ENCODE measurements at places on chromosomes 3 and 15. TPM values are rescaled to one million over a fixed set of nuclear protein-coding genes. Genes with fewer than 3 reads are reported as not detected.
A peak's percentile ranks its signal among the peaks of the same experiment; 100 is the strongest.

Gene GPR176
- 6.7 TPM for total RNA-seq

Gene MESP1
- 2.4 TPM for total RNA-seq

- no peaks in the 10 kb centered on the region for H3K4me1 ChIP-seq
- H3K4me3 ChIP-seq, result no peak overlapping the region
- H3K27ac ChIP-seq, result no peak overlapping the region
- no peaks in the 10 kb centered on the region for H3K27me3 ChIP-seq
- no peaks in the 10 kb centered on the region for H3K36me3 ChIP-seq
Measured at GRCh38 chr3:62229908-62230307, 143.4 kb downstream of the FEZF2 start.

DNA sequence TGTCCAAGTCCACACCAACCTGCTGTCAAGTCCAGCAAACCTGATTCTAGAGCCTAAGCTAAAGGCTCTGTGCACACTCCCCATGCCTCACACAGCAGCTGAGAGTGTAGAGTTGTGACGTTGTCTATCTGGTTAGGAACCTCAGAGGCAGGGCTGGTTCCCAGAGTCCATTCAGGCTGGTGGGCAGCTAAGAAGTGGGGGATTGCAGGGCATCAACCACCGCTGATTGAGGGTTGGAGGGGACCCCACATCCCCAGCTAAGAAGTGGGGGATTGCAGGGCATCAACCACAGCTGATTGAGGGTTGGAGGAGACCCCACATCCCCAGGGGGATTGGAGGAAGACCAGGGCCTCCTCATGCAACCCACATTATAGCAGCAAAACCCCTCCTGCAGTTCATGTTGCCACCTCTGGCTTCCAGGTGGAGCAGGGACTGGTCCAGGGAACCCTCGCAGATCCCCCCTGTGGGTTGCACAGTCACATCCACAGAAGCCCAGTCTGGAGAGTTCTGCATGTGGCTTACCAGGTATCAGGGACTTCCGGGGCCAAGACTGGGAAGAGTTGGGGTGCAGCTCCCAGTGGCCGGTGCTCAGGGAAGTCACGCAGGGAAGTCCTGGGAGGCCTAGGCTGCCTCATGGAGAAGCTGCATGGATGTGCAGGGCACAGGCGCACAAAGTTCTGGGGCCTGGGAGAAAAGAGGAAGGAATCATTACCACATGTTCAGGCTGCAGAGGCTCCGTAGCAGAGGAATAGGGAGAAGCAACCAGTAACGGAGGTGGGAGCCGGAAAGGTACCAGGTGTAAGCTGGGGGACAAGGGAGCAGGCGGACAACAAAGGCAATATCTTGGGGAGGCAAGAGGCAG is 71.4 kb upstream of the PCSK6 start:
- H3K27me3 ChIP-seq, result no peaks in the 10 kb centered on the region
- no peaks in the 10 kb centered on the region for H3K36me3 ChIP-seq
- DNase-seq, result peak; percentile 23
- H3K4me1 ChIP-seq, result no peaks in the 10 kb centered on the region
- no peak overlapping the region for H3K4me3 ChIP-seq
- H3K27ac ChIP-seq, result no peak overlapping the region

DNA sequence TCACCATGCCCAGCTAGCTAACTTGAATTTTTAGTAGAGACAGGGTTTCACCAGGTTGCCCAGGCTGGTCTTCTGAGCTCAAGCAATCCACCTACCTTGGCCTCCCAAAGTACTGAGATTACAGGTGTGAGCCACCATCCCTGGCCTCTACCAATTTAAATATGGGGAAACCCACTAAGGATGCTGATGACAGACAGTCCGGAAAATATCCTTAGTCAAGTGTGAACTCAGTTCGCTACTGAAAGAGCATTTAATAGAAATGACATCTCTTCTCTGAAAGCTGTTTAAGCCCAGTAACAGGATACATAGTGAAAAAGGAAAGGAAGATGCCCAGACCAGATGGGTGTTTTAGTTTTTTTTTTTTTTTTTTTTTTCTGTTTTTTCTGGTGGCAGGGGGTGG is 7.7 kb upstream of the GRAMD2A start:
- H3K27me3 ChIP-seq, result no peaks in the 10 kb centered on the region
- H3K27ac ChIP-seq, result no peak overlapping the region
- H3K4me3 ChIP-seq, result no peak overlapping the region
- no peaks in the 10 kb centered on the region for H3K4me1 ChIP-seq
- DNase-seq, result no peak
- peaks cover 100% of the 10 kb centered on the region for H3K36me3 ChIP-seq

Gene EEF1AKMT4
- total RNA-seq, result 2.1 TPM

Gene ALG3
- total RNA-seq, result 50.6 TPM

DNA sequence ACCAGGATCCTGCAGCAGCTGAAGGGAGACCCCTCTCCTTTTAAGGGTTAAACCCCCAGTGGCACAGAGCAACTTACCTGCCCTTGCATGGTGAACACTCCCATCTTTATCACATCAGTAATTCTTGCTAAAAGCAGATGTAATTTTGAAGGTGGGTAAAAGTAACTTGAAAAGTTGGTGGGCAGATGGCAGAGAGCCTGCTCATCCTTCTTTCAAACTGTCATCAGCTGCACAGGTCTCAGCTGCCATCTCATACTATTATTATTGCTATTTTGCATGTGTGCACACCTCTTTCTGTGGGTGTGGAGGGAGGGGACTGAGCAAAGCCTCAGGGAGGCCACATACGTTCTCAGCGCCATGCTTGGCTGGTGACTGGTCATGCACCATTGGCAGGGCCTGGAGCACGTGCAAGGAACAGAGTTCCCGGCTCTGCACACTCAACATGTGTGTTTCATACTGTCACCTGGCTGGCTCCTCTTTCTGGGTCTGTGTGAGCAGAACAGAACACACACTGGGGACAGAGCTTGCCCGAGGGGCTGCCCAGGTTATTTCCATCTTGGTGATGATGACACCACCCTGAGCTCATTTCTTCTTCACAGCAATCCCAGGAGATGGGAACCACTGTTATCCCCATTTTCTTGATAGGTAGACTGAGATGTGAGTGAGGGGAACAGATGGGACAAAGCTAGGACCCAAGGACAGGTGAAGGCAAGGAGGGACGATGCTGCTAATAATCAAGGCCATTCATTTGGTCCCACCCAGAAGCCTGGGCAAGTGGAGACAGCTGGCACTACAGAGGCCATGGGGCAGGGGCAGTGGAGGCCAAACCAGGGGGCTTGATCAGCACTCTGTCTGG is 95.8 kb upstream of the KLF13 start:
- no peaks in the 10 kb centered on the region for H3K4me1 ChIP-seq
- H3K4me3 ChIP-seq, result no peak overlapping the region
- DNase-seq, result no peak
- no peaks in the 10 kb centered on the region for H3K36me3 ChIP-seq
- H3K27me3 ChIP-seq, result no peaks in the 10 kb centered on the region

DNA sequence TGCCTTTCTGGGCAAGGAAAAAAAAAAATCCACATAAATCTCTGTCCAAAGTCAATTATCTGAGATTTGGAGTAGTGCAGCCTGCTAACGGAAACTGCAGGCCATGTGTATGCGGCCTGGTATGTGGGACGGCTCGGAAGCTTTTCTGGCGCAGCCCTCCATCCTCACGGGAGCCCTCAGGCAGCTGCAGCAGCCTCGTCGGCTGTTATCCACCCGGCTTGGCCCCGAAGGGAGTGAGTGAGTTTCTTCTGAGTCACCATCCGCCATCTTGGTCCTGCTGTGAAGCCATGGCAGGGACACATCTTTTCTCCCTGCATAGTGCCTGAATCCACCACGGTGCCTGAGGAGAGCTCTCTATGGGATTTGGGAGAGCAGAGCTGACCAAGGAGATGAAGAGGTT is 62.8 kb downstream of the POLR2M start:
- H3K4me1 ChIP-seq, result no peaks in the 10 kb centered on the region
- no peak overlapping the region for H3K4me3 ChIP-seq
- no peaks in the 10 kb centered on the region for H3K27me3 ChIP-seq
- no peaks in the 10 kb centered on the region for H3K36me3 ChIP-seq
- peak overlapping the region; percentile 52 for H3K27ac ChIP-seq

DNA sequence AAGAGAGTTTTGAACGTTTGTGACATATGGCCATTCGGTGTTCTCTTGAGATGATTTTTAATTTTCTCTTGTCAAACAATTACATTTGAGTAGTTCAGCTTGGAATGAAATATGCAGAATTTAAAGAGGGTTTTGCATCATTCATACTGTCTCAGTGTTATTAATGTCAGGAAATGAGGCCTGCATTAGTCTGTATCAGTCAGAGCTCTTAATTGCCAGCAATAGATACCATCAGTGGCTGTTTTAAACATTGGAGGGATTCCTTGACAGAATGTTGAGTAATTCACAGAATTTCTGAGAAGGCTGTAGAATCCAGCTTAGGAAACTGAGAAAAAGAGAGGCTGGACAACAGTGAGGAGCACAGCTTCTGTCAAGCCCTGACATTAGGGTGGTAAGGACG is 722.0 kb downstream of the NR2F2 start:
- no peaks in the 10 kb centered on the region for H3K36me3 ChIP-seq
- no peak for DNase-seq
- H3K4me3 ChIP-seq, result no peak overlapping the region
- no peaks in the 10 kb centered on the region for H3K27me3 ChIP-seq
- no peak overlapping the region for H3K27ac ChIP-seq

DNA sequence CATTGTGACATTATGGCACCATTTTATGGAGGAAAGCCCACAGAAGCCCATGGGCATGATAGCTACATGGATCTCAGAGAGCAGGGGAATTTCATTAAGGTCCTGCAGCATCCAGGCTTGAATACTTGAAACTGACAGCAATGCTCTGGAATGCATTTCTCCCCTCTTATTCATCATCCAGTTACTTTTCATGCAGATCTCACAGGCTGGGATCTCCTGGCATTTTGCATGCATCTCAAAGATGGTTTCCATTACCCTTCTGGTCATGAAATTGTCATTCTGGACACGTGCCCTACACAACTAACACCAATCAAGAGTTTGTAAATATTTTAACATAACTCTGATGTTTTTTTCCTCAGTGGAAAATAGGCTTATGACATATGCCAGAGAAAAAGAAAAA is 32.4 kb downstream of the VGLL3 start:
- H3K4me1 ChIP-seq, result no peaks in the 10 kb centered on the region
- no peaks in the 10 kb centered on the region for H3K27me3 ChIP-seq
- DNase-seq, result no peak
- H3K36me3 ChIP-seq, result no peaks in the 10 kb centered on the region
- no peak overlapping the region for H3K4me3 ChIP-seq
- no peak overlapping the region for H3K27ac ChIP-seq

GRCh38 chr3:88509582-88509981 is 359.8 kb downstream of the C3orf38 start:
- no peak overlapping the region for H3K27ac ChIP-seq

GRCh38 chr3:86948822-86949221 is 42.1 kb downstream of the VGLL3 start:
- H3K27me3 ChIP-seq, result no peaks in the 10 kb centered on the region
- no peaks in the 10 kb centered on the region for H3K4me1 ChIP-seq
- no peak overlapping the region for H3K4me3 ChIP-seq
- no peak overlapping the region for H3K27ac ChIP-seq

Gene EFCAB12
- not detected for total RNA-seq

GRCh38 chr3:9732080-9732739 is 675 bp downstream of the BRPF1 start:
- DNase-seq, result no peak
- peak overlapping the region; percentile 96 for H3K27ac ChIP-seq
- peak overlapping the region; percentile 93 for H3K4me3 ChIP-seq
- H3K36me3 ChIP-seq, result peaks cover 18% of the 10 kb centered on the region
- no peaks in the 10 kb centered on the region for H3K27me3 ChIP-seq

Gene PARP15
- total RNA-seq, result 1.7 TPM

Gene IGDCC3
- total RNA-seq, result not detected

DNA sequence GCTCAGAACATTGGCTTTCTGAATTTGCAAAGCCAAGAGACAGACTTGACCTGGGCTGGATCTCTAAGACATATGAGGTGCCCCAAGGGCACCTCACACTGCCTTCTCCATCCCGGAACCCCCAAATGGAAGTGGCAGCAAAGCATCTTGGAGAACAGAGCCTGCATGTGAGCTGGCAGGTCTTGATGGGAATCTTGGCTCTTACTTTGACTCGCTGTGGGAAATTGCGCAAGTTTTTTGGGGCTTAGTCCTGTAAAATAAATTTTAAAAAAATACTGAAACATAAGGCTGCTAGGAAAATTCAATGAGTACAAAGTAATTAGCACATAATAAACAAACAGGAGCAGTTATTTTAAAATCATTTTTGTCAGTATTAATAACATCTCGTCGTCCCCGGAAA is 13.7 kb upstream of the SEC22A start:
- H3K27me3 ChIP-seq, result no peaks in the 10 kb centered on the region
- no peak overlapping the region for H3K4me3 ChIP-seq
- H3K27ac ChIP-seq, result no peak overlapping the region
- no peak for DNase-seq
- no peaks in the 10 kb centered on the region for H3K36me3 ChIP-seq

Gene NOX5
- total RNA-seq, result 0.19 TPM

- no peak for DNase-seq
- no peaks in the 10 kb centered on the region for H3K4me1 ChIP-seq
- H3K27me3 ChIP-seq, result no peaks in the 10 kb centered on the region
- no peak overlapping the region for H3K27ac ChIP-seq
Measured at GRCh38 chr3:67635806-67636205, 18.6 kb downstream of the SUCLG2 start.

- H3K27me3 ChIP-seq, result no peaks in the 10 kb centered on the region
- no peak overlapping the region for H3K4me3 ChIP-seq
- no peaks in the 10 kb centered on the region for H3K4me1 ChIP-seq
- no peaks in the 10 kb centered on the region for H3K36me3 ChIP-seq
- no peak for DNase-seq
Measured at GRCh38 chr3:99504258-99504657, 134.1 kb upstream of the COL8A1 start.

GRCh38 chr3:28841441-28841840 is 439.4 kb upstream of the RBMS3 start:
- no peaks in the 10 kb centered on the region for H3K4me1 ChIP-seq
- H3K4me3 ChIP-seq, result no peak overlapping the region
- H3K36me3 ChIP-seq, result no peaks in the 10 kb centered on the region
- no peak for DNase-seq
- H3K27me3 ChIP-seq, result no peaks in the 10 kb centered on the region
- no peak overlapping the region for H3K27ac ChIP-seq
